Effector memory CD8-positive, alpha-beta T cell (primary cell): ENCODE measurements at places on chromosomes 4 and X.
A peak's percentile ranks its signal among the peaks of the same experiment; 100 is the strongest.

GRCh38 chr4:170089668-170090351 is at the start of gene AADAT:
Gene AADAT, minus strand, starts transcription at chr4:170089956. Its CDS starts 266 bp downstream, at chr4:170089690.
- DNase-seq, result no peak

DNA sequence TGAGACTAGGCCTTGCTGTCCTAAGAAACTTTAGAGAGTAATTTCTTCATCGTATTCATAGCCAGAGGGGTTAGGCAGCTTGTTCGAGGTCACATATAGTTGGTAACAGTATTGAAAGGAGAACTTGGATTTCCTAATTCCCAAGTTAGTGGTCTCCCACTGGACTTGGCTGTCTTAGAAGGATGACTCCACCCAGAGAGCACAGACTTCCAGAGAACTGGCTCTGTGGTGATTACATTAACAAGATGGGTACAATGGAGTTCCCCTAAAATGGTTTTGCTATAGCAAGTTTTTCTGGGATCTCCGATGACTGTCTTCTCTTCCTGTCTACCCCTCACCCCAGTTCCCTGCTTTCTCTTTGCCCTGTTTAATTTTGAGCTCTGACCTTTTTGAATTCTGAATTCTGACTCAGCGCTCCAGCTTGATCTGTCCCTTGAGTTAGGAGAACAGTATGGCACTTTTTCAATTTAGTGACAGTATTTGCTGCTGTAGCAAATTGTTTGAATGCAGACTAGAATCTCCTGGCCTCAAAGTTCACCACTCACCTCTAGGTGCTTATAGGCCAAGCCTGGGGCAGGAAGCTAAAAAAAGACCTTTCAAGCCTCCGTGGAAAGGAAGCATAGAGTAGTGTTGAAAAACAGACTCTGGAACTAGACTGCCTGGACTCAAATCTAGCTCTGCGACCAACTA is 6.9 kb downstream of the MSN start:
- DNase-seq, result no peak

DNA sequence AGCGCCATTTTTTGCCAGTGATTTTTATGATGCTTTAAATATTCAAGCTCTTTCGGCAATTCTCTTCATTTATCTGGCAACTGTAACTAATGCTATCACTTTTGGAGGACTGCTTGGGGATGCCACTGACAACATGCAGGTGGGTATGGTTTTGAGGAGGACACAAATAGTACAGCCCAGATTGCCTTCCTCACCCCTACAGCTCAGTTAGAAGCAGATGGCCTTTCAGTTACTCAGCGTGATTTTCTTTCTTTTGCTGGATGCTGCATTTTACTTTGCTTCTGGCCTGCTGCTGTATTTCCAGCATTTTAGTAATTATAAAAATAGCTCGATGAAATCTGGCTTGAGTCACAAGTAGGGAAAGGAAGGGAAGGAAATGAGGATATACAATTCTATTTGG is 114.7 kb downstream of the SLC4A4 start:
- no peak for DNase-seq

- DNase-seq, result no peak
Measured at GRCh38 chr4:96052827-96053226, 212.9 kb downstream of the PDHA2 start.

DNA sequence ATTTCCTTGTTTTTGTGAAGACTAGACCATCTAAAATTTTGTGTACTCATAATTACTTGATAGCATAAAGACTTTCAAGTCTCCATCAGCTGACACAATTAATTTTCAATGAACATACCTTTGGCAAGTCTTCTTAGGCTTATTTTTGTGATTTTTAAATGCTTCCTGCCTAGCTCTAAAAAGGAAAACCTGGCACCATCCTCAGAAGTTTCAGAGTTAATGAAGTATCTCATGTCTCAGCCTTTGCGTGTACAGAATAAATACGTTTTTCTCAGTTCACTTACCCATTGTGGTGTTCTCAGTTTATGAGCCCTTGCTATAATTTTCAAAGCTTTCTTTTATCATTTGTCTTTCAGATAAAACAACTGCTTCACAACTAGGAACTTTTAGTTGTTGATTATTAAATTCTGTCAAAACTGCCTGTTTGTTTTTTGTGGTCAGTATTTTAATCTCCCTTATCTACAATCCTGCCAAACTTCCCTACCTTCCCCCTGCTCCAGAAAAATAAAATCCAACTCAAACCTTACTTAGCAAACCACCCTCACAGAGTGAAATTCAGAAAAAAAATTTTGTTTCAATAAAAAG is 21.6 kb downstream of the ADD1 start:
- no peak for DNase-seq

- no peak for DNase-seq
Measured at GRCh38 chr4:184415071-184415470, 59.3 kb downstream of the IRF2 start.

DNA sequence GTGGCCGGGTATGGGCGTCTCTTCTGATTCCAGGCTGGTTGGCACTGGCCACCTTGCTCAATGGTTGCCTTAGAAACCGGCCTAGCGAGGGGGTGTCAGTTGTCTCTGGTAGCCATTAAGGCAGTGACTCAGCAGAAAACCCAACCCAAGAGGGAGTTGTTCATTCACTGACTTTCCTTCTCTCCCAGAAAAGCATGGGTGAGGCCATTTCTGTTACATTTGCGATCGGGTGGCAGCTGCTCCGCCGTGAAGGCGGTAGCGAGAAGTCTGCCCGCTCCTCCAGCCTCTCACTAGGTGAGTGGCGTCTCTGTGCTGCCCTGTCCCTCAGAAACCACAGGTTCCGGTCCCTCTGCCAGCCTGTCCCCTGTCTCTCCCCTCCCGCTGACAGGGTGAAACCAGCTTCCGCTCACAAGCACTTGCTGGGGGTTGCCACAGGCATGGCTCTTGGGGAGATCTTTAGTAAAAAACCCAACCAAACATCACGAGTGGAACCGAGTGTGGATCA is 17.4 kb downstream of the IRAK1 start:
- peak; percentile 48 for DNase-seq

DNA sequence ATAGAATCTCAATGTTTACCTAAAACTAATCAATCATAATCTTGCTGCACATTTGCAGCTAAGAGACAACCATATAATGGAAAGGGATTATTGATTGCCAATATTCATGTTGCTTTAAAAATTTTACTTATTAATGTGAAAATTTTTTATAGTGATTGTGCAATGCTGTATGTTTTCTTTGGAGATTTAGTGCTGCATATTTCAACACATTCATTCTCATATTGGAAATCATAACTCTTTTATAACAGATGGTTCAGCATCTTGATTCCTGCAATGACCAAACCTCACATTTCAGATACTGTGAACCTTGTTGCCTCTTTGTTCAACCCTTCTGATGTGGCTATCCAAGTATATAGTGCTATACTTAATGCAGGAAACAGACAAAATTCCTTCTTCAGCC is 502.6 kb downstream of the C4orf33 start:
- DNase-seq, result no peak

GRCh38 chrX:15343075-15343476 is 7.8 kb upstream of the PIGA start:
- DNase-seq, result no peak

DNA sequence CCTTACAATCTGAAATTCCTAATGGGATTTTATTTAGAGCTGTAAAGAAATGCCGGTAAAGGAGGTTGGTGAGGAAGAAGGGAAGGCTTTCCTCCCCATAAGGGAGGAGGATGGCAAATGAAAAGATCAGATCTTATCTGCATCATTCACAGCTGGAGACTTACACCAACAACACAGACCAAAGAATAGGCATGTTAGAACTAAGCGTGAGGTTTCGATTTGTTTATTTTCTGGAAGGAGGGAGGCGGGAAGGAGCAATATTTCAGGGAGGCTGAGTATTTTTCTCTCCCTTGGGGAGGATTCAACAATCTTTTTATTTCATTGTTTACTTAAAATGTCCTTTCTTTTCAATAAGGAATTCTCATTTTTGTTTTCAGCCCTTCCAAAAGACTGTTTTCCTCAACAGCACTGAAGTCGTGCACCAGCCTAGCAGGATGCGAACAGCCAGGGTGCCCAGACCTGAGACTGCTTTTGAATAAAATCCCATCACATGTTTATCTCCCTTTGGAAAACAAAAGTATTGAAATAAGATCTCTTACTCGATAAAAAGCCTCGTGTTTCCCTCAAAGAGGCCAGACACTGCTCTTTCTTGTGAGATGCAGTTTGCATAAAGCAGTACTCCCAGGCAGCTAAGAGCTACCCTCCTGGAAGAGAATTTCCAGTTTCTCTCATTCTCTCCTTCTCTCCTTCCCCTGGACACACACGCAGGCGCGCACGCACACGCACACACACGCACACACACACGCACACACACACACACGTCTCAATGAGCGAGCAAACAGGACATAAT is 236.1 kb downstream of the MGST2 start:
- no peak for DNase-seq

DNA sequence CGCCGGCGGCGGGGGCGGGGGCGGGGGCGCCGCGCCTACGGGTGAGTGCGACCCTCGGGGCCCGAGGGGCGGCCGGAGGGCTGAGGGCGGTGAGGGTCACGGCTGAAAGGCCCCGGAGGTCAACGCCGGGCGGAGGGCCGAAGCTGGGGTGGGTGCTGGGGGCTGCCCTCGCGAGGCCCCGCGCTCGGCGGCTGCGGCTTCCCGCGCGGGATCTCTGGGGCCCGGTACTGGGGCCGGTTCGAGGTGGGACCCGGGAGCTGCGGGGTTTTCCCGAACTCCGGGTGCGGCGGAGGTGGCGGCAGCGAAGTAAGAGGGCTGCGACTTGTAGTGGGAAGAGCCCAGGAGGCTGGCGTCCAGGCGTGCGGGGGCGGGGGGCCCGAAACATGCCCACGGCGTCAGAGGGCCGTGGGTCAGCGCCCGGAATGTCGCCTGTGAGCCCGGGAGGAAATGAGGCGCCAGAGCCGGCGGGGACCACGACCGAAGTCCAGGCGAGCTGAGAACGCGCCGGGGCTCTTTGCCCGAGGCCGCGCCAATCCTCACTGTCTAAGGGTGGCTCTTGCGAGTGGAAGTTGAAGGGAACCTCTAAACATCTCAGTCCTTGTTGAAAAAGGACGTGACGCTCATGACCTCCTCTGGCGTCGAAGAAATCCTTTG is 407 bp downstream of the IL13RA1 start:
- no peak for DNase-seq

DNA sequence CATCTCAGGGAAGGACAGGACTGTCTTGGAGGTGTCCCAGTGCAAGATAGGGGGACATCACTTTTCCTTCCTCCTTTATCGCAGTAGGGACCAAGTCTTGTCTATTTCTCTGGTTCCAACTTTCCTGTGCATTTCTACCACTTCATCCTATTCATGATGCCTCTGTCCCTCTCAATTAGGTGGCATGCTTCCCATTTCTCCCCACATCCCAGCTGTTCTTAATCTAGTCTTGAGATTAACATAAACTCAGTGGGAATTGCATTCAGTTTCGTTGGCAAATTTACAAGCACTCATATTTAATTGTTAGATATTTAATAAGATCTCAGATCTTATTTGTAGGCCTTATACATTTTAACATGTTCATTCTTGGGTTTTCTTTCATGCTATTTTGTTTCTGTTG is 15.7 kb upstream of the ODAM start:
- DNase-seq, result no peak

GRCh38 chr4:96347582-96347981 is 507.7 kb downstream of the PDHA2 start:
- no peak for DNase-seq

DNA sequence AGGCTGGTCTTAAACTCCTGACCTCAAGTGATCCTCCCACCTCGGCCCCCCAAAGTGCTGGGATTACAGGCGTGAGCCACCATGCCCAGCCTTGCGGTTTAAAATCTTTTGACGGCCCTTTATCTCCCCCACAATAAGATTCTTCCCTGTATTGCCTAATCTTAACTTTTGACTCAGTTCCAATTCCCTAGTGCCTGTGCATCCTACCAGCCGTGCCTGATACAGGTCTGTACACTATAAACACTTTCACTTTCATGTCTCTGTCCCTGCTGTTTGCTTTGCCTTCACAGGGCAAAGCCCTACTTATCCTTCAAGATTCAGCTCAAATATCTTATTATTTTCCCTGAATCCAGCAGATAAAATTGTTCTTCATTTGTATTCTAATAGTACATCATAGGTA is 74.6 kb downstream of the WDR44 start:
- no peak for DNase-seq

DNA sequence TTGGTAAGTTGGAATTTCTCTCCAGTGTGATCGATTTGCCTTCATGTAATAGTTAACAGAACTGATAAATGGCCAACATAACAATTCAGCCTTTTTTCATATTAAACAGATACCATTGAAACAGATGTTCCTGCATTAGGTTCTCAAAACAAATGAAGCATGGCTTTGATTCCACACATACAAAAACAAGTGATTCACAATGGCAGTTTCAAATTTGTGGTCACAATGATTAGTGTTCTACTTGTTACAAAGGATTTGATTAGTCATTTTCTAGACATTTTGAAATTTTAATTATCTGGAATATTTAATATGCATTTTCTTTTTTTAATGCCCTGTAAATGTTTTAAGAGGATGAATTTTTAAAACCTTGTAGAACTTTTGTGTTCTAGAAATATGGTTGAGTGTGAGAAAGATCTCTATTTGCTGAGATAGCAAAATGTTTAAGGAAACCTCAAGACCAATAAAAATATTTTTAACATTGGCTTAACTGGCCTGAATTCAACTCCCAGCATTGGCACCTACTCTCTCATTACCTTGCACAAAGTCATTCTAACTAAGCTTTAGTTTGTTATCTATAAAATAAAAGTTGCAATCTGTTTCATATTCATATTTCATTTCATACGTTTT is 18.9 kb upstream of the GLRA3 start:
- DNase-seq, result no peak

- DNase-seq, result no peak
Measured at GRCh38 chr4:140928880-140929279, 172.7 kb upstream of the TBC1D9 start.

DNA sequence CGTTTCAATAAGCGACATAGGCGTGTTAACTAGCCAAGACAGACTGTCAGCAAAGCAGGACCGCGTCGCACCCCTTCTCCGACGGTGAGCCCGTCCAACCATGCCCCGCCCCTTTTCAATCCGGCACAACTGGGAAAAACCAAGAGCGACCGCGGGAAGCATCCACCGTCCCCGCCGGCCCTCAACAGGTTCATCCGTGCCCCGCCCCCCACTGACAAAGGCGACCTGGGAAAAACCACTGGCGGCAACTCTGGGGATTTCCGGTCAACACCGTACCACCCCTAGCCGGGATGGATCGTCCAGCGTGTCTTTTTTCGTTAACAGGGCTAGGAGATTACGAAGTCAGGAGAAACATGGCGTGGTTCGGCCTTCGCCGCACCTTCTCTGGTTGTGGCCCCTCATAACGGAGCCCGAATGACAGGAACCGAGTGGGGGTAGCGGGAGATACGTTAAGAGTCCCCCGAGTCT is 377 bp downstream of the TIMM17B start:
- no peak for DNase-seq

DNA sequence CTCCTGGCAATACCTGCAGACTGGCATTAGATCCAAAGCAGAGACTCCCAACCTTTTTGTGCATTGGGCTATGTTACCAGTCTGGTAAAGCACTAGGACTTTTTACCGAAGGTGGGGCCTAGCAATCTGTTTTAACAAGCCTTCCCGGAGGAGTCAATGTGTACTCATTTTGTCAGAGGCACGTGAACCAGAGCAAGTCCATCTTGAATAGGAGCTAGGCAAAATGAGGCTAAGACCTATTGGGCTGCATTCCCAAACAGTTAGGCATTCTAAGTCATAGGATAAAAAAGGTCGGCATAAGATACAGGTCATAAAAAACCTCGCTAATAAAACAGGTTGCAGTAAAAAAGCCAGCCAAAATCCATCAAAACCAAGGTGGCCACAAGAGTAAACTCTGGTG is 22.3 kb downstream of the ADGRA3 start:
- DNase-seq, result no peak
